ENCODE measurements at places on chromosomes 6 and 20.

DNA sequence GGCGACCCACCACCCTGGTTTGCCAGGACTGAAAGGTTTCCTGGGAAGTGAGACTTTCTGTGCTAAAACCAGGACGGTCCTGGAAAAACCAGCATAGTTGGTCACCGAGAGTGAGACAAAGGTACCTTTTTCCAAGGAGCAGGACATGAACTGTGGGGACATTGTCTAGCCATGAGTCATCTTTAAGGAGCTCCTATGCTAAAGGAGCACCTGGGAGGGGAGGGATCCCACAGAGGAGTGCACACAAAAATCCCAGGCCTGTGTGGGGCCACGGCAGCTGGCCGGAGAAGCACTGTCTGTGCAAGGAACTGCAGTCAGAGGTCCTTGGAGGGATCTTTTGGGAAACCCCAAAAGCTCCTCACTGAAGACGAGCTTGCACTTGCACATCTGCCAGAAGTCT, 109.1 kb upstream of the PLEKHG1 start:
- no peak for DNase-seq

DNA sequence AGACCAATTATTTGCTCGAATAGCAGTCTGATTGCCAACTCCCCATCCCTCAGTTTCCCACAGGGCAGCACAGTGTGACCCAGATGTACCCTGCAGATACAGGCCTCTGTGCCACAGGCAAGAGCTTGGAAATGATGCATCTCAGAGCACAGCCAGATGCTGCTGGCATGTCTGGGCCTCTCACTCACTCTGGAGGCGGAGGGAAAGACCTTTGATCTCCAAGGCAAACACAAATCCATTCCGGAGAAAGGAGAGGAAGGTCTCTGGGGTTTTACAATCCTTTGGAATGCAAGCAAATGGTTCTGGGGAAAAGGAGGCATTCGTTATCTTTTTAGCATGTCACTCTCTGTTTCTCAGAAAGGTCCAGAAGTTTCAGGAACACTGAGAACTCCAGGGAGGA, 74.2 kb downstream of the RIOK1 start:
- DNase-seq, result no peak

DNA sequence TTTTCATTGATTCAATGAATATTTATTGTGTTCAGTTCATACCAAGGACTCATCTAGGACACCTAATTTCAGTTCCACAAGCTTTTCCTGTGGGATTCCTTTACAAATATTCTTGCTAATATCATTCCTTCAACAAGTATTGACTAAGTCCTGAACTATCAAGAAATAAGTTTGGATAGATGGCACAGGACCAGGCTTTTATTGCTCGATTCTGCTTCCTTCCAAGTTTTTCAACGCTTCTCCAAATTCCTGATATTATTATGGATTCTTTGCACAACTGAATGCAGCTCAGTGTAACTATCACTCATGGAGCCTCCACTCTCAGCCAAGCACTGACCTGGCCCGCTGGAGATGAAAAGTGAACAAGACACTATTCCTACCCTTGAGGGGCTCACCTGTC, 32.7 kb upstream of the COL21A1 start:
- no peak for DNase-seq

GRCh38 chr6:166470029-166470862, 87.5 kb upstream of the MPC1 start:
- no peak for DNase-seq

GRCh38 chr6:41555326-41556300, 9.4 kb downstream of the FOXP4 start:
- no peak for DNase-seq

DNA sequence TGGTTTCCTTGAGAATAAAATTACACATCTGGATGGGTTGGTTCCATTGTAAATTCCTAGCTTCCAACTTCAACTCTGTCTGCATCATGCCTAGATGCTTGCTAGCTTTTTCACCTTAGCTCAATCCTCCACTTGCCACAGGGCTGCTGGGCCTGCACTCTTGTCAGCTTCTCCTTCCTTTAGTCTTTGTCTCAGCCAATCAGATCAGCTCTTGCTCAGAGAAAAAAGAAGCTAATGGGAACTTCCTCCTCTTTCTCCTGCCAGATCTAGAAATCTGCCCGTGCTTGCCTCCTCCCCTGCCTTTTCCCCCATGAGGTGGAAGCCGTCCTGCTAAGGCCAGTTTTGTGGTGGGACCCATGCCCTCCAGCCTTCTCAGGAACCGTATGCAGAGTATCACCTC, 18.5 kb downstream of the RAE1 start:
- no peak for DNase-seq

GRCh38 chr20:51373713-51374455, 168.6 kb downstream of the NFATC2 start:
- no peak for DNase-seq

- DNase-seq, result no peak
These were observed 42.7 kb downstream of the REPS1 start for GRCh38 chr6:138945354-138945753.

GRCh38 chr6:163565140-163565539, 150.6 kb downstream of the QKI start:
- no peak for DNase-seq

GRCh38 chr6:95682476-95682875, 105.1 kb downstream of the MANEA start:
- no peak for DNase-seq

GRCh38 chr6:157316871-157317814, 6.2 kb downstream of the TMEM242 start:
- no peak for DNase-seq

- peak; percentile 7 for DNase-seq
These were observed 382 bp downstream of the SFT2D1 start for GRCh38 chr6:166341977-166342348.

DNA sequence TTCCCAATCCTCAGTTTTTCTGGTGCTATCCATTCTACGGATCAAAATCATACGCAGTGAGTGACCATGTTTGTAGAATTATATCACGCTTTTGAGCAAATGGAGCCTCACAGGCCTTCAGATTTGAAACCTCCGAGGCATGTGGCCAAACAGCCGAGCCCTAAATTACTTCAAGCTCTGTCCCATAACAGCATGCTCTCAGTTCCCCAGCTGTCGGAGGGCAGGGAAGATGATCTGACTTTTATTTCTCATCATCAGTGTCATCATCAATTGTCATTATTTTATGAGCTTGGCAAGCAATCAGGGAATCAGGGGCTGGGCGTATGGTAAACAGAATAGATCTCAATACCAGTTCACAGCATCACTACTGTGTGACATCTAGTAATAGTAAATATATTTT, 73.2 kb downstream of the PSMG4 start:
- no peak for DNase-seq

DNA sequence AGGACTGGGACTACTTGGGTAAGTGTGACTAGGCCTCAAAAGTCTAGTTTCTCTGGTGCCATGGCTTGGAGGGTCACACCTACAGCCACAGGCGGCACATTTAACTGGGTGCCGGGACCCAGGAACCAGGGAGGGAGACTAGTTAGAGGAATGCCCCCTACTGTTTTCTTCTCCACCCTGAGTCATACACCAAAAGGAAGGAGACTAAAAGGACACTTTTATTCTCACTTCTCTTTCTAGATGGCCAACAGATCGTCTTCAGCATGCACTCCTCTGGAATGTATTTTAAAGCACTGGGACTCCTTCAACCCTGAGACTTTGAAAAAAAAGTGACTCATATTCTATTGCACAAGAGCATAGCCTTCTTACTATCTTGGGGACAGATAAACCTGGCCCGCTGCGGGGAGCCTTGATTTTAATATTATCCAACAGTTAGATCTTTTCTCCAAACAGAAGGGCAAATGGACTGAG, 33.4 kb downstream of the PLN start:
- DNase-seq, result no peak

DNA sequence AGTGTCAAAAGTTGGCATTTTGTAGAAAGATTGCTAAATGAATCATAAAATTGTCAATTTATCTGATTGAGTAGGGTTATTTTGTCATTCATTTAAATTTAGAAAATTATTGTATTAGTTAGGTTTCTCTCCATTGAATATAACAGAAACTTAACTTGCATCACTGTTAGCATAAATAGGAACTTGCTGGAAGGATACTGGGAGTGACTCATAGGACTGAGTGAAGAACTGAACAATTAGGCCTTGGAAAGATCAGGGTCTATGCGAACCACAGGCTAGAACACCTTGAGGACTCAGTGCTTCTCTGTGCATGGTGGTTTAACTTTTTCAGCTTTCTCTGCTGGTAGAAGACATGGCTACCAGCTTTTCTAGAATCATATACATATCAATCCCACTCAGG, 67.7 kb upstream of the IFNGR1 start:
- DNase-seq, result no peak

DNA sequence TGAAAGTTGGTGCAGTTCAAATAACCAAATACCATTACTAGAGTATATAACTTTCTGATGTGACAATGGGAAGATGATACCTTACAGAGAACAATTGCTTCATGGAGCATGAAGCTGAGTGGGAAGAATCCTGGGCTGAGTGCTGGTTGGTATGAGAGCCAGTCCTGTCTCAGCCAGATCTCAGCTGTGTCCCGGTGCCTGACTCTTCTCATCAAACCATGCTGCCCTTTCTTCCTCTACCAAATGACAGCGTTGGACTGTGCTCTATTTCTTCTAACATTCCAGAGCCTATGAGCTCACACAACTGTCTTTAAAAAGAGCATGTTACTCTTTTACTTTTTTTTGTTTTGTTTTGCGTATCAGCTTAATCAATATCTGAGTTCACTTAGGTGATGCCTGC, 27.5 kb upstream of the PBOV1 start:
- DNase-seq, result no peak

DNA sequence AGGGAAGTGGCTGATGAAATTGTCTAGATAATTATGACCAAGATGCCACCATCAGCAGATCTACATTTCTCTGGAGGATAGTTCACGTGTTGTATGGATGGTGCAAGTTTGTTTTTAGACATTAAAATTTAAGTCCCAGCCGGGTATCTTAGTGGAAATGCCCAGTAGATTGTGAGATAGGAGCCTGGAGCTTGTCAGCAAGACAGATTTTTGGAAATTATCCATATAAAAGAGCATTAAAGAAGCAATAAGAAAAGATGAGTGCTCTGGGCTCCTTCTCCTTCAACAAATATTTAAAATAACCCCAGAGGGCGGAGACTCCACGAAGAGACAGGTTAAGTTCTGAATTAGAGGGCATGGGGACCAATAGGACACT, 47.6 kb upstream of the SMLR1 start:
- no peak for DNase-seq

DNA sequence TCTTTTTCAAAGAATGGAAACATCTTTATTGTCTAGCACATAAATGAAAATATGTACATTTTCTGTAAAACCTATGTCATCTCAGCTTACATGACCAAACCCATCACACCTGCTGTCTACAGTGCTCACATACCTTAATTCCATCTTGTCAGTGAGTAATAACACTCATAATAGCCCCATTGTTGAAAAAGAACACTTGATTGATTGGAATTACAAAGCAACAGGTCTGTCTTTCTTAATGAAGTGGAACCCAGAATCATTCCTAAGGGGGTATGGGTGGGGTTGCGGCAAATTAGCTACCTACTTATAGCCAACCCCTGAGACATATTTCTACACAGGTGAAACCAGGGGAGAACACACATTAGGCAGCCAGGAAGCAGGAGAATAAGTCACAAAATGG, 20.2 kb downstream of the ADGRF4 start:
- no peak for DNase-seq

GRCh38 chr6:162709431-162709830, 18.1 kb downstream of the PRKN start:
- DNase-seq, result no peak

GRCh38 chr6:134437376-134437775, 119.5 kb upstream of the SGK1 start:
- DNase-seq, result no peak

DNA sequence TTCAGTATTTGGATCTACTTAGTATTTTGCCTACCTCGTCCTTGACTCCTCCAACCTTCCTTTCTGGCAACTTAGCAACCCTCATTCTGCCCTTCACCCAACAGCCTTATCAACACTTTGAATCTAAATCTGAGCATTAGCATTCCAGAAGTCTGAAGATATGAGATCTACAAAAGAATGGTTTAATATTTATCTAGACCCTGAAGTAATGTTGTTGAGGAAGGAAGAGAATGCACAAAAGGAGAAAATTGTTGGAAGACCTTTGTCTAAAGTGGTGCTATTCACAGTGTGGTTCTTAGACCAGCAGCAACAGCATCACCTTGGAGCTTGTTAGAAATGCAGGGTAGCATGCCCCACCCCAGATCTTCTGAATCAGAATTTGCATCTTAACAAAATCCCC, 198.2 kb upstream of the PLCB4 start:
- no peak for DNase-seq

DNA sequence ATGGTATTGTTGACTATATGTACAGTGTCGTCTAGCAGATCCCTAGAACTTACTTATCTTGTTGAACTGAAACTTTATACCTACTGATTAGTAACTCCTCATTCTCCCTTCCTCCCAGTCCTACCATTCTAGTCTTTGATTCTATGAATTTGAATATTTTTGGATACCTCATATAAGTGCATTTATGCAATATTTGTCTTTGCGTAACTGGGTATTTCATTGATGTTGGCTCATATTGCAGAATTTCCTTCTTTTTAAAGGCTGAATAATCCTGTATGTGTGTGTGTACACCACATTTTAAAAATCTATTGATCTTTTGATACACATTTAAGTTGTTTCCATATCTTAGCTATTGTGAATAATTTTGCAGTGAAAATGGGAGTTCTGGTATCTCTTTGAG, 119.9 kb downstream of the SOX4 start:
- DNase-seq, result no peak

DNA sequence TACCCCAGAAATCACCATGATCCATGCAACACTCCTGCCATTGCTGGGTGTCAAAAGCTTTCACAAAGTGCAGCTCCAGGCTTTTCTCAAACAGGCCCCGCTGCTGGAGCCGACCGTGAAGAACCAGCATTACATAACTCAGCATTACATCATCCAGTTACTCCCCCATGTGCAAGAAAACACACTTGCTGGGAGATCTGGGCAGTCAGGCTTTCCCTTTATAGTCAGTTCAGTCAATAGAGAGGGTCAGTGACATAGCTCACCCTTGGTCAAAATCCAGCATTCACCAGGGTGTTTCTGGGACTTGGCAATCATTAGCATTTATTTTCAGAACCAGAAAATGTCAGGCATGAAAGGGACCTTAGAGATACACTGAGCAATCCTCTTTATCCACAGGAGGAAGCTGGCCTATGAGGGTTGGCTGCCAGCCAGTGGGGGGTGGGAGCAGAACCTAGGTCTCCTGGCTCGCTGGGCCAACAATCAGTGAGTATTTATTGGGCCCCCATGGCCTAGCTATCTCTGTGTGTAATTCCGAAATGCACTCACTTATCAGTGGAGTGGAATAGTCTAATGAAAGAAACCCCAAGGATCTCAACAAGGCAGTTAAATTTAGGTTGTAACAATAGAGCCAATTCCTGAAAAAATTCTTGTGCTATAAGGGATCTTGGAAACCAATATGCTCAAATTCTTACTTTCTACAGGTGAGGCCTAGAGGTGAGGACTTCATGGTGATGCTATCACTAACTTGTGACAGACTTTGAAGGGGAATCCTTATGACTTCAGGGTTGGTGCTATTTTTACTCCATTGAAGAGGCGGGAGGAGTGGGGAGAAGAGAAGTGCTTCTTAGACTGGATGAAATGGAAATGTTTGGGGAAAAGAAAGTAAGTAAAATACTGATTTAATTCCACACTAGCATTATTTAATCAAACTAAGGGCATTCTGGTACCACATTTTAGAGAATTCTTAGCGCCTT, 54.6 kb downstream of the LYRM4 start:
- DNase-seq, result no peak
